ENCODE measurements at places on chromosomes 11 and 22. TPM values are rescaled to one million over a fixed set of nuclear protein-coding genes. Genes with fewer than 3 reads are reported as not detected.

Gene CDC42EP2
- total RNA-seq = 1.7 TPM

GRCh38 chr11:134074346-134074745 is 5.5 kb downstream of the JAM3 start:
- no peak for DNase-seq

- no peak for DNase-seq
Observed at GRCh38 chr11:96309016-96309642, 33.9 kb downstream of the MAML2 start.

DNA sequence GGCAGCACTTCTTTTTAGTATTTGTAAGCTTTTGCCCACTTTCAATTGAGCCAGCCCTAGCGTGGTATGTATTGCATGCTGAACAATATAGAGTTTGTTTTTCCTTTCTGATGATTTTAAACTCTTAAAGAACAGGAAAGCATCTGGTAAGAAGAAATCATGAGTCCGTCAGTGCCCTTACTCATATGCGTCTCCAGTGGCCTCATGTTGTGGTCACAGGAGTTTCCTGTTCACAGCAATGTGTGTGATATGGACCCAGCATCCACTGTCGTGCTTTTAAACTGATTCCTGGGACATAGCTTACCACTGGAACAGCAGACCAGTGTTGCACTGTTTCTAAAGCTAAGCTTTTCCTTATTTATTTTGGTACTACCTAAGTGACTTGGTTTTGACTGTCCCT is 40.1 kb downstream of the BID start:
- no peak for DNase-seq

GRCh38 chr22:43844560-43845545 is 17.5 kb downstream of the SULT4A1 start:
- DNase-seq = no peak

DNA sequence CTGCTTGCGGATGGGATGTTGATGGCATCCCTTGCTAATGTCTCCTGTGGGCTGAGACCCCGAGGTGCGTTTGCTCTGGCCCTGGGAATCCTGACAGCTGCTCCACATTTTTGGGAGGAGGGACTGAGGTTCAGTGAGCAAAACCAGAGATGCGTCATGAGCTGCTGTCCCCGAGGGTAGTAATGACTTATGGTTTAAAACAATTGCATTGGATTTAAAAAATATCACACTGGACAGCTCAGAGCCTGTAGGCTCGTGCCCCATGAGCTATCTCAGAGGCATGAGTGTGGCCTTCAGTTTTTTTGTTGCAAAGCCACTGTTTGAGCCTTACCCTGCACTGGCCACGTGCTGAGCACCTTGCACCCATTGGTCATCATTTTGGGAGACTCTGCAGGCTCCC is 20.9 kb upstream of the PARVG start:
- no peak for DNase-seq
